Transverse colon (tissue), 4 donors: ENCODE measurements at places on chromosomes 1 and 21.

GRCh38 chr1:51920130-51920529, 41.6 kb upstream of the NRDC start:
- H3K27ac ChIP-seq, result no peak overlapping the region
- no peaks in the 10 kb centered on the region for H3K36me3 ChIP-seq
- no peak overlapping the region for H3K4me3 ChIP-seq
- no peaks in the 10 kb centered on the region for H3K4me1 ChIP-seq
- no peak for DNase-seq
- H3K27me3 ChIP-seq, result peaks cover 13% of the 10 kb centered on the region

GRCh38 chr1:41799205-41799604, 119.5 kb downstream of the HIVEP3 start:
- no peaks in the 10 kb centered on the region for H3K36me3 ChIP-seq
- no peak overlapping the region for H3K4me3 ChIP-seq
- H3K27ac ChIP-seq, result no peak overlapping the region
- DNase-seq, result no peak
- no peaks in the 10 kb centered on the region for H3K27me3 ChIP-seq

GRCh38 chr21:25568246-25568645, 39.0 kb downstream of the MRPL39 start:
- no peaks in the 10 kb centered on the region for H3K4me1 ChIP-seq
- no peaks in the 10 kb centered on the region for H3K36me3 ChIP-seq
- H3K4me3 ChIP-seq, result no peak overlapping the region
- peak overlapping the region; percentile 13 for H3K27ac ChIP-seq
- no peaks in the 10 kb centered on the region for H3K27me3 ChIP-seq
- DNase-seq, result peak; percentile 48

- H3K4me3 ChIP-seq, result no peak overlapping the region
- no peaks in the 10 kb centered on the region for H3K4me1 ChIP-seq
- no peaks in the 10 kb centered on the region for H3K27me3 ChIP-seq
- DNase-seq, result no peak
These were observed 80.9 kb downstream of the TLR5 start for GRCh38 chr1:223062177-223062576.

GRCh38 chr21:32770871-32771523, 558 bp downstream of the PAXBP1 start:
- DNase-seq, result peak; percentile 61
- no peaks in the 10 kb centered on the region for H3K27me3 ChIP-seq
- H3K27ac ChIP-seq, result peak overlapping the region; percentile 97

DNA sequence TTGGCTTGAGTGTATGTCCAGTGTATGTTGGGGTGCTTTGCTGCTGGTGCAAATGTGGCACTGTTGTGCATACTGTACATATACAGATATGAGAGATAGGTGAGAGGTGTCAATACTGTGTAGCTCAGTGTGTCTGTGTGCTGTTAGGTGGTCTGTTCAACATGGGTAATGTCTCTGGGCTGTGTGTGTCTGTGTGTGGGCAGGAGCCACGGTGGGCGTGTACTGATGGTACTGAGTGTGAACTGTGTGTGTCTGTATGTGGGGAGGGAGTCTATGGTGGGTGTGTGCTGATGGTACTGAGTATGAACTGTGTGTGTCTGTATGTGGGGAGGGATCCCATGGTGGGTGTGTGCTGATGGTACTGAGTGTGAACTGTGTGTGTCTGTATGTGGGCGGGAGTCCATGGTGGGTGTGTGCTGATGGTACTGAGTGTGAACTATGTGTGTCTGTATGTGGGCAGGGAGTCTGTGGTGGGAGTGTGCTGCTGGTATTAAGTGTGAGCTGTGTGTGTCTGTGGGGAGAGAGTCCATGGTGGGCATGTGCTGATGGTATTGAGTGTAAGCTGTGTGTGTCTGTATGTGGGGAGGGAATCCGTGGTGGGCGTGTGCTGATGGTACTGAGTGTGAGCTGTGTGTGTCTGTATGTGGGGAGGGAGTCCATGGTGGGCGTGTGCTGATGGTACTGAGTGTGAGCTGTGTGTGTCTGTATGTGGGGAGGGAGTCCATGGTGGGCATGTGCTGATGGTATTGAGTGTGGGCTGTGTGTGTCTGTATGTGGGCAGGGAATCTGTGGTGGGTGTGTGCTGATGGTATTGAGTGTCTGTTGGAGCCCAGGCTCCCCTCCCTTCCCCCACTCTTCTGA, 32.2 kb upstream of the FOXO6 start:
- no peaks in the 10 kb centered on the region for H3K36me3 ChIP-seq
- no peak overlapping the region for H3K4me3 ChIP-seq
- H3K4me1 ChIP-seq, result no peaks in the 10 kb centered on the region
- H3K27ac ChIP-seq, result no peak overlapping the region
- DNase-seq, result no peak

GRCh38 chr1:223083831-223084230, 59.2 kb downstream of the TLR5 start:
- DNase-seq, result no peak
- peak overlapping the region; percentile 87 for H3K27ac ChIP-seq
- H3K4me1 ChIP-seq, result no peaks in the 10 kb centered on the region
- H3K36me3 ChIP-seq, result no peaks in the 10 kb centered on the region
- no peak overlapping the region for H3K4me3 ChIP-seq

- H3K4me1 ChIP-seq, result no peaks in the 10 kb centered on the region
- H3K4me3 ChIP-seq, result no peak overlapping the region
- H3K36me3 ChIP-seq, result no peaks in the 10 kb centered on the region
- no peak for DNase-seq
- no peak overlapping the region for H3K27ac ChIP-seq
- no peaks in the 10 kb centered on the region for H3K27me3 ChIP-seq
These were observed 104.2 kb downstream of the DUSP10 start for GRCh38 chr1:221637641-221638041.

- no peaks in the 10 kb centered on the region for H3K36me3 ChIP-seq
- no peak overlapping the region for H3K4me3 ChIP-seq
- H3K27ac ChIP-seq, result no peak overlapping the region
- H3K27me3 ChIP-seq, result no peaks in the 10 kb centered on the region
- H3K4me1 ChIP-seq, result no peaks in the 10 kb centered on the region
These were observed 147.7 kb downstream of the NTPCR start for GRCh38 chr1:233097959-233098580.

GRCh38 chr1:68917456-68917855, 420.6 kb upstream of the DEPDC1 start:
- DNase-seq, result no peak
- no peak overlapping the region for H3K27ac ChIP-seq
- H3K27me3 ChIP-seq, result no peaks in the 10 kb centered on the region
- H3K4me1 ChIP-seq, result no peaks in the 10 kb centered on the region
- H3K36me3 ChIP-seq, result no peaks in the 10 kb centered on the region
